ENCODE measurements at places on chromosomes 1 and 21.

DNA sequence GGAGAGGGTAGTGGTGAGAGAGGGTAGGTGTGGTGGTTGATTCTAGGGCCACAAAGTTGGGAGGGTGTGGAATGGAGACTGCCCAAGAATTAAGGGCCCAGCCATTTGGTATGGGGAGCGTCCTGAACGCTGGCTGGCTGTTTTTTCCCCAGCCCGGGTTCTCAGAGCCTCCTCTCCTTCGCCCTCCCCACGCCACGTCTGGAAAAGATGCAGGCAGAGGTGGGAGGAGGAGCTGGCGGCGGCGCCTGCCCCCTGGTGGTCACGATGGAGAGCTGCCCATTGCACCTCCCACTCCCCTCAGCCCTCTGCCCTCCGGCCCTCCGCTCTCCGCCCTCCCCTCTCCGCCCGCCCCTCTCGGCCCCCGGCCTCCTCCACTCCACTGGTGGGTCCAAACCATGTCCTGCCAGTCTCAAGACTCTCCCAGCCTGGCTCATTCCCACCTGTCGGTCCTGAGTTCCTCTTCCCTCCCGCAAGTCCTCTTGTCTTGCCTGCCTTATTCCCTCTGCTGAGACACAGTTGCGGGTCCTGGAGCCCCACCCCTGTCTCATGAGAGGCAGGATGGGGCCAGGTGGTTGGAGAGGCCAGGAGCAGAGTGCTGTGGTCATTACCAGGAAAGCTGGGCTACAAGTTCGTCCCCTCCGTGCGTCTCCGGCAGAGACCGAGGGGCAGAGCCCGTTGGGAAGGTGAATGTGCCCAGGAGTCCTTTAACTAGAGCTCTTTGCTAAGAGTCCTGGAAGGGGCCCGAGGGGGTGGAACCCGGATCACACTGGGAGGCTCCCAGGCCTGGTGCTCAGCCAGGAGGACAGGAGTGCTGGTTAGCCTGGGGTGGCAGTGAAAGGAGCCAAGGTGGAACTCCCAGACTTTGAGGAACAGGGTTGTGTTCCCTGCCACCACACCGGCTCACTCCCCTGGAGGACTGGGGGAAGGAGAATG lies 22.6 kb downstream of the ETNK2 start:
- DNase-seq, result no peak

GRCh38 chr1:228989992-228990827 lies 254.9 kb downstream of the RHOU start:
- no peak for DNase-seq

DNA sequence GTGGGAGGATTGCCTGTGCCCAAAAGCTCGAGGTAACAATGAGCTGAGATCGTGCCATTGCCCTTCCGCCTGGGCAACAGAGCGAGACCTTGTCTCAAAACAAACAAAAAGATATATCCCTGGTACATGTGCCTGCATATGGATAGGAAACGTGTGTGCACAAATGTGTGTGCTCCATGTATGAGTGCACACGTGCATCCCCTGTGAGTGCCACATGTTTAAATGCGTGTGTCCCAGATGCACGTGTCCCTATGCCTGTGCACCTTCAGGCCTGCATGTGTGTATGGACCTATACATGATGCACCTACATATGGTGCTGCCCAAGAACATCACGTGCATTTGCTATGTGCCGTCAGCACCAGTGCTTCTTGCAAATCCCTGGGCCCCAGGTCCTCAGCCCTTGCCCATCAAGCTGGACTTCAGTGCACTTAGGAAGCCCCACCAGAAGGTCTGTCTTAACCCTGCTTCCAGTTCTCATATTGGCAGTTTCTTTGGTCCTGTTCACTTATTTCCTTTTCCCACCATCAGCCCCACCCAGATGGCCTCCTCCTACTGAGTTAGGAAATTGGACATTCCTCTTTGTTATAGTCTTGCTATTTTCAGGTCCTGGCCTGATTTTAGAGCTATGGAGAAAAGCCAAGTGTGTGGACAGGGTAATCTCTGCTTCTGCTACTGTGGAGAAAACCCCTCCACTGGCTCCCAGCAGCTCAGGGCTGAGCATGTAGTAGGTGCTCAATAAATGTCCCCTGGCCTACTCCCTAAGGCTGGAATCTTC lies 15.4 kb downstream of the TIE1 start:
- DNase-seq, result no peak

DNA sequence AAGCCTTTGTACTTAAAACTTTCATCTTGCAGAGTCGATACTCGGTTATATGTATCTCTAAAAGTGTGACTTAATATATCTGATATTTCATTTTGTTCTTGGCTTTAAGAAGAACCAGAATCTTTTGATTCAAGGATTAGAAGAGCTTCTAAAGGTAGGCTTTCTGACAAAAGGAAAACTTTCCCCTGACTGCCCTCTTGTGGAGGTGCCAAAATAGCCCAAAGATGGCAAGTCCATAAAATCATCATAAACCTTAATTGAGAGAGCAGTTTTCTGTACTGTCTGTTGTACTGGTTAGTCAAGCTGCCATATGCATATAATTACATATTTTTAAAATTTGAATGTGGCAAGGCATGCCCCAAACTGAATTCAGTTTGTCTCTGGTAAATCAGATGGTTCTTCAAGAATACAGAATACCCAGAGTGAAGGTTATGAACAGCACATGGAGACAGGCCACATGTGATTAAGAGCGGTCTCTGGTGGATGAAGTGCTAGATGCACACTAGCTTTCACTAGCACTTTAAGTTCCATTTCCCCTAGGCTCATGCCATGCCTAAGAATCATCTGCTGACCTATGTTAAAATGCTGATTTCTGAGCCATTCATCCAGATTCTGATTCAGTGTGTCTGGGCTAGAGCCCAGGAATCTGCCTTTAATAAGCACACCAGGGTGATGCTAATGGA lies 27.7 kb upstream of the ELAVL4 start:
- no peak for DNase-seq

DNA sequence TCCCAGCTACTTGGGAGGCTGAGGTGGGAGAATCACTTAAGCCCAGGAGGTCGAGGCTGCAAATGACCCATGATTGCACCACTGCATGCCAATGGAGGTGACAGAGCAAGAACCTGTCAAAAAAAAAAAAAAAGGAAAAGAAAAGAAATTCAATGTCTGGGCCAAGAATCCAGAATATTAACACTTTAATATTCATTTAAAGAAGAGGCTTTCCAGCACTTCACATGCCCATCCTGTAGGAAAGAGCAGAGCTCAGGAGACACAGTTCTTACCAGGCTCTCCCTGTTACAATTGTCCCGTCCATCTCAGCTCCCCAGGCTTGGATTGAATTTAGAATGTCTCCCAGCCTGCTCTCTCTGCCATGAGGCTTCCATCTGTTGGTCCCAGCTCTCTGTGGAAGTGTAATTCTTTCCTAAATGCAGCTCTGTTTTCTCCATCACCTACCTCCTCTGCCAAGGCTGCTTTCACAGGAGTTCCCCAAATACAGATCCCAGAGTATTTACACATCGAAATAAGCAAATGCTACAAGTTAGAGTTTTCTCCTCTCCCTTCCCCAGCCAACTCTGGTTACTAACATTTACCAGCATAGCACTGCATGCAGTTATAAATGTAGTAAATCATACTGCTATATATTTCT lies 116.6 kb upstream of the CDC42BPA start:
- DNase-seq, result no peak

DNA sequence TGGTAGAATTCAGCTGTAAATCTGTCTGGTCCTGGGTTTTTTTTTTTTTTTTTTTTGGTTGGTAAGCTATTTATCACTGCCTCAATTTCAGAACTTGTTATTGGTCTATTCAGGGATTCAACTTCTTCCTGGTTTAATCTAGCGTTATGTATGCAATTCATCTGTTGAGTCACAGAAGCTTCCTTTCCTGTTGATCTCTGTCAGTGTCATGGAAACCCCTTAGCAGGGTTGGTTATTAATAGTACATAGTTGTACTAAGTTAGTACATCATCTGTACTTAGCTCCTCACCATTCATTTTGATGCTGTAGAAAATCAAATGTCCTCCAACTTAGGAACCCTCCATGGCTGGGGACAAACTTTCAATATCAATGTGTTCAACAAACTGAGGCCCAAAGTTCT lies 51.0 kb upstream of the BARHL2 start:
- DNase-seq, result no peak

- no peak for DNase-seq
Measured at GRCh38 chr21:37146320-37147235, 73.5 kb downstream of the TTC3 start.

- no peak for DNase-seq
Measured at GRCh38 chr1:27403931-27404330, 11.5 kb downstream of the GPR3 start.

- no peak for DNase-seq
Measured at GRCh38 chr1:171509191-171509590, 23.9 kb downstream of the PRRC2C start.

DNA sequence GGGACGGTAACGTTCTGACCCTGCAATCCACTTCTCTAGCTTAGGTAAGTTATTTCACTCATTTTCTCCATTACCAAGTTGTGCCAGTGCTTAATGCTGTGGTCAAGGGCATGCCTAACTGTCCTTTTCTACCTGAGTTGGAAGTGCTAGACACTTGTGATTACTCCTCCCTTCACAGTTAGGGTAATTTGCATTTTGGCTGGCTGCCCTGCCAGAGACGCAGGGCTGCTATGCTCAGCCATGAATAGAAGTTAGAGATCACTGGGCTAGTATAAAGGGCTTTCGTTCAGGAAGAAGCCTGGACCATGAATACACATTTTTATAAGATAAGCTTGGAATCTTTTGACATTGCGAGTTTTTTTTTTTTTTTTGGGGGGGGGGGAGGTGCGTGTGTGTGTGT lies 633.2 kb upstream of the NEGR1 start:
- no peak for DNase-seq

- no peak for DNase-seq
Measured at GRCh38 chr1:7247791-7248548, 462.7 kb downstream of the CAMTA1 start.

DNA sequence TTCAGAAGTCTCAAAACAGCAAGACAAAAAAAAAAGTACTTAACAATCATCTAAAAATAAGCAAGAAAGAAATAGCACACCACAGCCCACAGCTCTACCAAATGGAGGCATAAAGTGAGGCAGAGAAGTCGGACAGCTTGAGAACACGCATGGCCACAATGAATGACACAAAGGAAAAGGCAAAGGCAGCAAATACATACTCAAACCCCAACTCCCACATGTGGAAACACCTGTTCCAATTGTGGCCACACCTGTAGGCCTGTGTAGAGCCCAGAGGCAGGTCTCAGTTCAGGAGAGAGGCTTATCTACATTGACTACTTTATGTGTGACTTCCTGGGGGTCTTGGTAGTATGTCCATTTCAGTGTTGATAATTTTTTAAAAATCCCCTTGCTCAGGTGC lies 543.5 kb downstream of the LMO4 start:
- peak; percentile 19 for DNase-seq

- DNase-seq, result no peak
Measured at GRCh38 chr21:28144653-28145052, 848.0 kb downstream of the LTN1 start.

GRCh38 chr1:163240705-163241104 lies 38.0 kb upstream of the RGS5 start:
- no peak for DNase-seq

- no peak for DNase-seq
Measured at GRCh38 chr1:215986401-215986800, 419.3 kb downstream of the KCTD3 start.

- no peak for DNase-seq
Measured at GRCh38 chr1:115874904-115875303, 34.0 kb upstream of the NHLH2 start.

- DNase-seq, result no peak
Measured at GRCh38 chr21:38139380-38140168, 117.2 kb upstream of the KCNJ15 start.

GRCh38 chr21:39022466-39022862 lies 160.8 kb downstream of the PSMG1 start:
- no peak for DNase-seq

GRCh38 chr1:15128520-15129313 lies 24.8 kb upstream of the TMEM51 start:
- DNase-seq, result peak; percentile 25

DNA sequence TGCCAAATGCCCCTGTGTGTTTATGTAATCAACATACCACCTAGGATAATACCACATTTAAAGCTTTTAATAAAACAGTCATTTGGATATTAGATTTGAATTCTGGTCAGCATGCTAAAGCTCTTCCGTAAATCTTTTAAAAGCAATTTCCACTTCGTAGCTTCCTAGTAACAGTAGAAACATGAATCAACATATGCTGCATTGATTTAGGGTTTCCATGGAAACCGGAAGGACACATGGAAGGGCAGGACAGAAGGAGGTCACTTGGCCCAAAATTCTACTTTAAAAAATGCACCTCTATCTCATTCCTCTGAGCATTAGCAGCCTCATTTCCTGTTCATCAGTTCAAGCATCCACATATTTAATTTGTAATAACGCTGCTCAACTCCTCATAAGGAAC lies 8.1 kb downstream of the RGS8 start:
- no peak for DNase-seq

GRCh38 chr1:114224196-114224907 lies 70.7 kb upstream of the SYT6 start:
- DNase-seq, result no peak

GRCh38 chr1:59815892-59816291 lies 1.1 kb downstream of the HOOK1 start:
- no peak for DNase-seq

- DNase-seq, result no peak
Measured at GRCh38 chr1:234975941-234976860, 152.4 kb downstream of the TOMM20 start.

GRCh38 chr1:206590025-206590758 lies 22.1 kb downstream of the EIF2D start:
- DNase-seq, result no peak

- no peak for DNase-seq
Measured at GRCh38 chr1:156480411-156481192, 20.0 kb downstream of the MEF2D start.

GRCh38 chr1:209324901-209325871 lies 258.3 kb upstream of the CAMK1G start:
- DNase-seq, result no peak

GRCh38 chr21:25788677-25789076 lies 53.9 kb downstream of the GABPA start:
- no peak for DNase-seq

- DNase-seq, result no peak
Measured at GRCh38 chr1:1310476-1311053, 2.2 kb downstream of the PUSL1 start.

DNA sequence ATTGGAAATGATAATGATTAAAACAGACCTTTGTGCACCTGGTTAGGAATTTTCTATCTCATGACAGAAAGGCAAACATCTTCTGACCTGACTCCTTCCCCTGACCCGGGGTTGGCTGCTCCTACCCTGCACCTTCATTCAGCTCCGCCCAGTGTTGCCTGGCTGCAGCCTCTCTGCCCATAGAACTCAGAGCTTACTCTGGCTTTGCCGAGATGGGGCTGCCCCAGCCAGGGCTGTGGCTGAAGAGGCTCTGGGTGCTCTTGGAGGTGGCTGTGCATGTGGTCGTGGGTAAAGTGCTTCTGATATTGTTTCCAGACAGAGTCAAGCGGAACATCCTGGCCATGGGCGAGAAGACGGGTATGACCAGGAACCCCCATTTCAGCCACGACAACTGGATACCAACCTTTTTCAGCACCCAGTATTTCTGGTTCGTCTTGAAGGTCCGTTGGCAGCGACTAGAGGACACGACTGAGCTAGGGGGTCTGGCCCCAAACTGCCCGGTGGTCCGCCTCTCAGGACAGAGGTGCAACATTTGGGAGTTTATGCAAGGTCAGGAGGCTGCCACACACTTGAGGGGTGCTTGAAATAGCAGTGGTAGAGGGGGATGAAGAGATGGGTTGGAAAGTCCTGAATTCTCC lies at the start of gene DIO1:
DIO1 (plus strand) TSS at position 189 of the 638 bp plus-strand sequence; CDS start at position 213, 24 bp downstream.
- DNase-seq, result no peak

GRCh38 chr1:43572538-43572937 lies 41.9 kb downstream of the PTPRF start:
- no peak for DNase-seq

- no peak for DNase-seq
Measured at GRCh38 chr1:8014381-8014988, 11.6 kb downstream of the ERRFI1 start.

Data from GM12864 (cell line).